Left hindlimb (tissue), 1 donor: ENCODE measurements at places on chromosomes 3 and 15.
A peak's percentile ranks its signal among the peaks of the same experiment; 100 is the strongest.

- DNase-seq, result no peak
These were observed 14.5 kb upstream of the RNU6-1 start for GRCh38 chr15:67854358-67854757.

- no peak for DNase-seq
These were observed 53.7 kb upstream of the INSYN1 start for GRCh38 chr15:73806698-73807483.

DNA sequence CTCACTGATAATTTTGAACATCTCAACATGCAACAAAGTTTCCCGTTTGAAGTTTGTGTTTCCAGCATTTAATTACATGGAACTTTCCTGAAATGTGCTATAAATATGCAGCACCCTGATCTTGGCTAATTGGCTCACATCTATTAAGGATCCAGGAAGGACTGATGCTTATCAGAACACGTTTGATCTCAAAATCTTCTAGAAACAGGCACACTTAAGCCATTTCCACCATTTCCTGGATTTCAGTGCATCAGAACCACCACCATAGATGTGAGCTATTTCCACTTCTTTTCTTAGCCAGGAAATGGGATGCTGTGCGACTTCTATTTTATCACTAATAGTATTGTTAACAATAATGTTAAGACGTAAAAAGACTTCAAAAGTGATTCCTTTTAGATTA is 228.9 kb downstream of the FEZF2 start:
- no peak for DNase-seq

DNA sequence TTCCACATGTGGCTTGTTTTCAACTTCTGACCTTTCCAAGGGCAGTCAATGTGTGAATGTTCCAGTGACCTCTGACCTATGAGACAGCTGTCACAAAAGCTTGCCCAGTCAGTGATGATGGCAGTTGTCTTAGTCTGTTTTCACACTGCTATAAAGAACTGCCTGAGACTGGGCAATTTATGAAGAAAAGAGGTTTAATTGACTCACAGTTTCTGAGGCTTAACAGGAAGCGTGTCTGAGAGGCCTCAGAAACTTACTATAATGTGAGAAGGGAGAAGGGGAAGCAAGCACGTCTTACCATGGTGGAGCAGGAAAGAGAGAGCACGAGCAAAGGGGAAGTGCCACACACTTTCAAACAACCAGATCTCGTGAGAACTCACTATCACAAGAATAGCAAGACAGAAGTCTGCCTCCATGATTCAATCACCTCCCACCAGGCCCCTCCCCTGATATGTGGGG is 95.6 kb downstream of the ECT2 start:
- DNase-seq, result no peak

GRCh38 chr15:92586966-92587365 is 68.6 kb downstream of the FAM174B start:
- no peak for DNase-seq

DNA sequence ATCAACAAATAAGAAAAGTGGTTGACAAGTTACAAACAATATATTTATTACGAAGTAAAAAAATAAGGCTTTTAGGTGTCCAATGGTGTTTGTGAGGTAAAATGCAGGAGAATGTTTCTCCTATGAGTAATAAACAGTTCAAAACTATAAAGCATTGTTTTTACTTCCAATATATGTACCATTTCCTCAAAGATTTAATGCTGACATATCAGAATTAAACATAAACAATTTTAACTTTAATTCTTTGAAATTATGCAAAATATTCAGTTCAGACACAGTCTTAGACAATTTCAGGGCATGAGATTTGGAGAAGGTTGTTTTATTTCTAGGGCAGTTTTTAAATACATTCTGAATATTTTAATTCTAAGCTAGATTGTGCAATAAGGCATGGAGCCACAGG is 602.5 kb upstream of the DPPA4 start:
- DNase-seq, result no peak

- DNase-seq, result no peak
These were observed 14.9 kb upstream of the LEKR1 start for GRCh38 chr3:156811089-156811862.

- DNase-seq, result no peak
These were observed 55.9 kb downstream of the IFT80 start for GRCh38 chr3:160343132-160343531.

- DNase-seq, result peak; percentile 83
These were observed at the start of gene CSK for GRCh38 chr15:74781431-74782258. Gene CSK, plus strand, starts transcription at chr15:74782080. Its CDS starts 16,218 bp downstream, at chr15:74798298.

- no peak for DNase-seq
These were observed 71.7 kb downstream of the IGF1R start for GRCh38 chr15:98720031-98720430.

GRCh38 chr3:2082871-2083480 is 15.7 kb upstream of the CNTN4 start:
- no peak for DNase-seq

DNA sequence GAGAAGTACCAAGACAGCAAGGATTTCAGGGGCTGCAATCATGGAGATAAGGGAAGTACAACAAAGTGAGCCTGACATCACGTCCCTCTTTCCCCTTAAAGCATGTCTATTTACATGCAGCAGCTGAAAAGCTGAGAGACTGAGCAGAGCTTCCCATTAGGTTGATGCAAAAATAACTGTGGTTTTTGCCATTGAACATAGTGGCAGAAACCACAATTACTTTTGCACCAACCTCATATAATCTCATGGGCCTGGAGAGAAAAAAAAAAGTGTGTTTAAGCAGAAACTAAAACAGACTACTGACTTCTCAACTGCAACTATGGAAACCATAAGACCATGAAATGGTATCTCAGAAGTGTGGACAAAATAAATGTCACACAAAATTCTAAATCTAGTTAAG is 48.3 kb downstream of the CCDC12 start:
- no peak for DNase-seq

- DNase-seq, result no peak
These were observed 123.2 kb upstream of the CGNL1 start for GRCh38 chr15:57253082-57253481.

GRCh38 chr3:16998236-16998923 is 113.6 kb downstream of the PLCL2 start:
- no peak for DNase-seq

- DNase-seq, result no peak
These were observed 13.6 kb downstream of the C3orf20 start for GRCh38 chr3:14688525-14688924.

DNA sequence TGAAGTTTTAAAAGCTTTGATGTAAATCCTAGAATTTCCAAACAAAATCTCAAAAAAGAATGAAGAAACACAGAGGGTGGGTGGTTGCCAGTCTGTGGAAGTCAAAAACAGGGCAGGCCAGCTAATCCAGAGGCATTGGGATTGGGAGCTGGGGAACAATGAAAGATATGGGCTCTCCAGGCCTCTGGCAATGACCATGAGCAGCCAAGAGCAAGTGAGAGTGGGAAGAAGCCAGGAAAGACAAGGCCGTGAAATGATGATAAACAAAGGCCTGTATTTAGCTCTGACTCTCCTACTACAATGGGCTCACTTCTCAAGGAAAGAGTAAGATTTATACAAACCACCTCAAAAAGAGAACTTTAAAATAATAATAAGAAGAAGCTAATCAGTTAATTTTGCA is 248.5 kb downstream of the ZMAT3 start:
- DNase-seq, result no peak

GRCh38 chr3:54999159-54999558 is 71.3 kb upstream of the LRTM1 start:
- DNase-seq, result no peak

DNA sequence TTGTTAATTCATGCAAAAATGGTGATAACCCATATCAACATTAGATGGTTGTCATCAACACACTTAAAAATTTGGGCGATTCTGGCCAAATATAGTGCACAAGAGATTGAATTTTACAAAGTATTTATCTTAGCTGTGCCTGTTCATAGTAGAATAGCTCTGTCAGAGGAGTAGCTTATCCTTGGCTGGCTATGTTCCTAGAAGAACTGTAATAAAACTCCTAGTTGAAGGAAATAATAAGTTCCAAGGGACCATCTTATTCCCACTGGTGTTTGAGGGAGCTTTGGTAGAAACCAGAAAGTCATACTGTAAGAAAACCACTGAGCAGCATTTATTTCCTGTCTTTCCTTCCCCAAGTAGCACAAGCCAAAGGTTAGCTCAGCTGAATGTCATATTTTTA is 201.8 kb downstream of the GRM7 start:
- no peak for DNase-seq

DNA sequence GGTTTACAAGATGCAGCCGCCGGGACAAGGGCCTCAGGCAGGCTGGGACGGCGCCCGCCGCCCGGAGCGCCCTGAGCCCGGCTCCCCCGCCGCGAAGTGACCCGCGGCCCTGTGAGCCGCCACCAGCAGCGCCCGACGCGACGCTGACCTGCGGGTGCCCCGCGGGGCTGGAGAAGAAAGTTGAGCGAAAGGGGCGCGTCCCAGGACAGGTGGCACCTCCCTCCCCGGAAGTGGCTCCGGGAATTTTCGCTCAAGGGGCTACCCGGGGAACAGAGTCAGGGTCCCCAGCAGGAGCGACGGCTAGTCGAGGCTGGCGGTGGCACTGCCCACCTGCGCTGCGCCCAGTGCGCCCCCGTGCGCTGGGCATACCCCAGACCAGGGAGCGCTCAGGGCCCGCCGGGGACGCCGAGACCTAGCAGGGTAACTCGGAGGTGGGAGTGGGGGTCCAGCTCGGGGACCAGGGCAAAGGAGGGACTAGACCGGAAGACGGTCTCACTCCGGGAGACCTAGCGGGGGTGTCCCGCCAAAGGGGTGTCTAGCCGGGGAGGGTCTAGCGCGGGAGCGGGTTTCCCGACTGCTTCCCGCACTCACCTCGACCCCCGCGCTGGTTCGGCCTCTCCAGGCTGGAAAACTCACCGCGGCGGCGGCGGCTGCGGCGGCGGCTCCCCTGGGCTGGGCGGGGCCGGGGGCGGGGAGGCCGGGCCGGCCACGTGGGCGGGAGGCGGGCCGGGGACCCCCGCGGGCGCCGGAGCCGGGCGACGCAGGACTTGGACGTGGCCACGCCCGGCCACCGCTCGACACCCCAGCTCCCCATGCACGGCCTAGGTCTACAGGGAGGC is 18.4 kb downstream of the SPATA12 start:
- DNase-seq, result peak; percentile 79

GRCh38 chr3:49912881-49913281 is 9.2 kb upstream of the MST1R start:
- no peak for DNase-seq

GRCh38 chr15:39472621-39473297 is 108.1 kb upstream of the THBS1 start:
- DNase-seq, result peak; percentile 87
